ENCODE measurements at places on chromosomes 5 and 9.

- DNase-seq, result no peak
Observed at GRCh38 chr5:32833663-32834062, 122.5 kb downstream of the NPR3 start.

GRCh38 chr5:93620487-93621326, 37.7 kb downstream of the NR2F1 start:
- DNase-seq, result no peak

- DNase-seq, result no peak
Observed at GRCh38 chr5:167147879-167148278, 1143.6 kb upstream of the WWC1 start.

DNA sequence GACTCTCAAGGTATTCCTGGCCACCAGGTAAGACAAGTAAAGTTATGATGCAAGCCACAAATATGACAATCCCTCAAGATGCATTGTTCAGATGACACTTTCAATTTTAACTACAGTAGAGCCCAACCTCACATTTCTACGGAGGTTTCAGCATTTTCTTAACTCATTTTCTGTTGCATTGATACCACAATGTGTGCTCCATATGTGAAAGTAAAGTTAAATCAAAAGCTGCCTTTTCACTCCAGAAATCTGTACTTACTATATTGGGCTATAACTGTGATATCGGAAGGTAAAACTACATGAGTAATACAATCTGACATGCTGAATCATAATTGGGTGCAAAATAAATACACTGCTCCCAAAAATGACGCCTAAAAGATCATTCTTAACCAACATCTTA, 333.6 kb upstream of the MEF2C start:
- no peak for DNase-seq

GRCh38 chr9:32161720-32162119, 222.7 kb upstream of the ACO1 start:
- no peak for DNase-seq

DNA sequence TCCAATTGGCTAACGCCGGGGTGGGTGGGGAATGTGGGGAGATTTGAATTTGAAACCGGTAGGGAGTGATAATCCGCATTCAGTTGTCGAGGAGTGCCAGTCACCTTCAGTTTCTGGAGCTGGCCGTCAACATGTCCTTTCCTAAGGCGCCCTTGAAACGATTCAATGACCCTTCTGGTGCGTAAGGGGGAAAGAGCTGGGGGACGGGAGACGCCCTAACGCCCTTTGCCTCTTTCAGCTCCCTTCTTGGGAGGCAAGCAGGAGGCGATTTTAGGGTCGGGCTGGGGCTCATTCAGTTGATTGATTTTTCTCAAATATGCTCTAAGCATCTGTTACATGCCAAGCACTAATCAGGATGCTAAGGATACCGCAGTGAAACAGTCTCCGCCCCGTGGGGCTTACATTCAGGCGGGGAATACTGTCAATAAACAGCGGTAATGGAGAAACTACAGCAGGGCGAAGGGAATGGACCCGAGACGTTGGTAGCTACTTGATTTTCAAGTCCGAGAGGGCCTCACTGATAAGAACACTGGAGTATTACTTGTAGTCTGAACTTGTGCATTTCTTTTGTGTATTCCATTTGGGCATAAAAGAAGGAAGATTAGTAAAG, at the start of gene HMMR:
Gene HMMR (plus strand): TSS at position 71 of the 610 bp plus-strand sequence. CDS start 61 bp downstream, at position 132.
- no peak for DNase-seq

DNA sequence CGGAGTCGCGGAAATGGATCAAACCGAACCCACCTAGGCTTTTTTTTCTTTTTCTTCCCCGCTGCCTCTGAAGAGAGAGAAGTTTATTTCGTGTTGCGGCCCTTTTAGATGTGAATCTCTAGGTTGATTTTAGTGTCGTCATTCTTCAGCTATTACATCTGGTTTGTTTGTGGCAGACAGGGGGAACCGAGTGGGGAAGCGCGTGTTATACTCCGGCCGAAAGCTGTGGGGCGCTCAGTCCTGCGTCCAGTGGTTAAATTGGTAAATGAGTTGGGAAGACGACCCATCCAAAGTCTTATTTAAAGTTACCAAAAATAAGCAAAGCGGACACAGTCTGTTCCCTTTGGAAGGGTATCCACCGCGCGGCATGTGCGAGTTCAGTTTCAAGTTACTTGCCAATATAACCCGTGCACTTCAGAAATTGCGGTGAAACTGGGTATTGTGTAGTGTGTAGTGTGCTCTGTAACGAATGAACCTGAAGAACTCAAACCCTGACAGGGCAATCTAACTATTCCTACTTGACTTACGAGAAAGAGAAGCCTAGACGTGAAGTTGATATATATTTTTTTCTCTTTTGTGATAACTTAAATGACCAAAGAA, 1.3 kb downstream of the MAN2A1 start:
- DNase-seq, result no peak

- no peak for DNase-seq
Observed at GRCh38 chr5:102595332-102595731, 96.5 kb upstream of the SLCO6A1 start.

DNA sequence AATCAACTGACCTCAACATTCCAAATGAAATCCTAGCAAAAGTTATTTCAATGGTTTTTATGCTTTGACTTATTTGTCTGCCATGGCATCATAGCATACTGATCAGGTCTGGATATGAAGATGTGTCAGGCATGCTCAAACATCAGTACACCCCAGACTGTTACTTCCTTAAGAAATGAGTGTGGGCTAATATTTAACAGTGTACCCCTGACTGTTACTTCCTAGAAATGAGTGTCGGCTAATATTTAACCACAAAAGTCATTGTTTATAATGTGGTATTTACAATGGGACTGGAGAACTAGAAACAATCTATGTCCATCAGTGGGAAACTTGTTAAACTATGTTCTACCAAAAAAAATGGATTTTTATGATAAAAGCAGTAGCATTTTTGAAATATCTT, 38.1 kb upstream of the HNRNPA0 start:
- no peak for DNase-seq

GRCh38 chr9:91978740-91979414, 28.8 kb upstream of the ROR2 start:
- DNase-seq, result no peak

- no peak for DNase-seq
Observed at GRCh38 chr9:15755660-15756059, 202.8 kb downstream of the CCDC171 start.

DNA sequence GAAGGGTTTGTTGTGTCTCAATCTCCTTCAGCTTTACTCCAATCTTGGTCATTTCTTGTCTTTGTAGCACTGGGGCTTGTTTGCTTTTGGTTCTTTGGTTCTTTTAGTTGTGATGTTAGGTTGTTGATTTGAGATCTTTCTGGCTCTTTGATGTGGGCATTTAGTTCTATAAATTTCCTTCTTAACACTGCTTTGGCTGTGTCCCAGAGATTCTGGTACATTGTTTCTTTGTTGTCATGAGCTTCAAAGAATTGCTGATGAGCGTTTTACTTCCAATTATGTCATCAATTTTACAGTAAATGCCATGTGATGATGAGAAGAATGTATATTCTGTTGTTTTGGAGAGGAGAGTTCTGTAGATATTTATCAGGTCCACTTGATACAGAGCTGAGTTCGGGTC, 353.3 kb downstream of the MAN2A1 start:
- no peak for DNase-seq

Data from stimulated activated CD8-positive, alpha-beta memory T cell treated with anti-CD3 and anti-CD28 coated beads, Interleukin-4, amount 100 ng/mL, for 1 hour (primary cell).